Activated CD4-positive, alpha-beta T cell treated with anti-CD3 and anti-CD28 coated beads, Interleukin-2, amount 10 ng/mL, durations not matched to agents 24 days and 14 days (primary cell): ENCODE measurements at places on chromosomes 3 and 15.
A peak's percentile ranks its signal among the peaks of the same experiment; 100 is the strongest.

DNA sequence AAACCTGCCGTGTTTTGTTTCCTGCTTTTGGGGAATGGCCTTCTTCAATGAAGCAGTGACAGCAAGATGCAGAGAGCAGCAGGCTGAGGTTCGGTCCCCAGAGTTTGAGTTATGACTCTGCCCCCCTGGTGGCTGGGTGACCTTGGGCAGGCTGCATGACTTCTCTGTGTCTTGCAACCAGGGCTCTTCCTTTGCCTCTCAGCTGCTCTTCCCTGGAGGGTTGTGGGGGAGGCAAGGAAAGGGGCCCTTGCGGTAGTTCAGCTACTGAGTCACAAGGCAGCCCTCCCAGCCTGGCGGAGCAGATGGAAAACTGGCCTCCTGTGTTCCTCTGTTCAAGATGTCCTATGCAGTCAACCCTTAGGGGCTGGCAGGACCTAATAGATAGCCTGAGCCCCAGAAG is 17.1 kb downstream of the CTXND1 start:
- DNase-seq = peak; percentile 81

- DNase-seq = no peak
Measured at GRCh38 chr15:92113832-92114231, 260.3 kb downstream of the SLCO3A1 start.

DNA sequence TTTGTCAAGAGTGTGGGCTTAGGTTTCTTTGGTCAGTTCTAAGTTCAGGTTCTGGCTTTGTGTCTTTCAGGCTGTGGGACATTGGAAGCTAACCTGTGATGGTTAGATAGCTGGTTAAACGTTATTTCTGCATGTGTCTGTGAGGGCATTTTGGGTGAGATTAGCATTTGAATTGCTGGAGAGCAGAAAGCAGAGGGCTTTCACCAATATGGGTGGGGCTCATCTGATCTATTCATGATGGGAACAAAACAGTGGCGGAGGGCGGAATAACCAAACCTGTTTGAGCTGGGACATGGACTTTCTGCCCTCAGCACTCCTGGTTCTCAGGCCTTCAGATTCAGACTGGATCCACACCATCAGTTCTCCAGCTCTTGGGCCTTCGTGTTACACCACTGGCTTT is 195.4 kb downstream of the KLF13 start:
- DNase-seq = no peak

DNA sequence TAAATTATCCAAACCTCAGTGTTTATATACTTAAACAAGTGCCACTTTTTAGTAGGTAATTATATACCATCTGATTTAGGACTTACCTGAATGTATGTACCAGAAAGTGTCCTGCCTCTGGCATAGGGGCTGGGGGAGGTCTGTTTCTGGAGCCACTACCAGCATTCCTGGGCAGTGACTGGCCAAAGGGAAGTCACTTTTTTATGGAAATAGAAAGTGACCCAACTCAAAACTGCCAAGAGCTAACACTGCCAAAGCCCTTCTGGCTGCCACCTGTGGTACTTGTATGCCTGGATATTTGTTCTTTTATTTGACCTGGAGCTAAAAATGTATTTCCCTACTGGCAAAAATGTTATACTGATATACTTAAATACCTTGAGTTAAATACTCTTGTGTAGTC is 42.7 kb downstream of the ESYT3 start:
- no peak for DNase-seq

DNA sequence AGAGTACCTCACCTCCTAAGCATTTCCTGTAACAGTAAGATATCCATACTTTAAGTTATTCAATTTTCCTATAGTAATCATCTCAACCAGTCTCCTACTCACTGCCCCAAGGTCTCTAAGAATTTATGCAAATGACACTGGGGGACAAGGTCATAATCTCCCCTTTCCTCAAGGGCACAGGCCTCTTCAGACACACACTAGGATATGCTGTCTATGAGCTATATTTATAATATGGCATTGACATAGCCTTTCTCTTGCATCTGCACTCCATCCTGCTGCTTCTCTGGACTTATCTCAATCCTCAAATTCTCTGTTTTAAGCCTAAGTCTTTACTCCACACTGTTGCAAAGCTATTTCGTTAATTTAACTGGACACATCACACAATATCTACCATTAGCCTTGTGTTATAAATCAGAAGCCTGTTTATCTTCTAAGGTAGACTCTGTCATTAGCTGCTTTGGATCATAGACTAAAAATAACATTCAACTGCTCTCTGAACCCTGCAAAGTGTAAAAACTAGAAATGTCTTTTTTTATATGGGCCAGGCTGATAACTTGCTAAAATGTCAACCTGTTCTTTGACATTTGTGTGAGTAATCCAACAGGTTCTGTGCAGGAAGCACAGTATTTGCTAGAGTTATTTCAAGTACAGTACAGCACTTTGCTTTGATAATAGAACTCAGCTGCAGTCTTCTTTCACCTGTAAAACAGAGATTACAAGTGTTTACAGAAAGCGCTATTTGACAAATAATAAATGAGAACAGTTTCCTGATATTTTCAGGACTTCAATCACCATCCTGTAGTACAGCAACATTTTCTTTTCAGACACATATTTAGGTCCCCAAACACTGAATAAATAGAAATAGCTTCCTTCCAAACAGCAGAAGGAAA is 17.8 kb upstream of the SEC62 start:
- DNase-seq = no peak

- no peak for DNase-seq
Measured at GRCh38 chr15:63849906-63850305, 16.2 kb upstream of the HERC1 start.

GRCh38 chr3:71863563-71864190 is 78.7 kb upstream of the PROK2 start:
- no peak for DNase-seq

GRCh38 chr3:177334803-177335202 is 137.5 kb upstream of the TBL1XR1 start:
- DNase-seq = no peak

DNA sequence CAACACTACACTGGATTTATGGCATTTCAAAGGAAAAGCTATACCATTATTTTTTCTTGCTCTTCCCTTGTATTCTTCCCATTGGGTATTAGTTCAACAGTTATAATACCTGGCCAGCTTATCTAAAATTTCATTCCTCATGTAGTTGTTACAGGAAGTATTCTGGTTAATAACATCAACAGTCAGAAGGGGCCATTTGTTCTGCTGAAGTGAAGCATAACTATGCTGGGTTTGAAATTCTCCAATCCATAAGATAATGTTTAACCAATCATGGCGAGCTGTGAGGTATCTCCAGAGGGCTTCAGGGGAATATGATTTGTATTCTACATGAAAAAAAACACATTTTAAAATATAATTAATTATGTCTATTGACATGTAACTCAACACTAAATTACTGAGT is 43.4 kb downstream of the SPG11 start:
- DNase-seq = no peak

GRCh38 chr3:195524171-195524896 is 18.8 kb downstream of the PPP1R2 start:
- peak; percentile 58 for DNase-seq

GRCh38 chr15:98755781-98756180 is 107.4 kb downstream of the IGF1R start:
- DNase-seq = no peak

GRCh38 chr3:4687167-4687566 is 194.0 kb downstream of the ITPR1 start:
- no peak for DNase-seq

GRCh38 chr15:95208988-95209387 is 977.6 kb downstream of the MCTP2 start:
- no peak for DNase-seq

DNA sequence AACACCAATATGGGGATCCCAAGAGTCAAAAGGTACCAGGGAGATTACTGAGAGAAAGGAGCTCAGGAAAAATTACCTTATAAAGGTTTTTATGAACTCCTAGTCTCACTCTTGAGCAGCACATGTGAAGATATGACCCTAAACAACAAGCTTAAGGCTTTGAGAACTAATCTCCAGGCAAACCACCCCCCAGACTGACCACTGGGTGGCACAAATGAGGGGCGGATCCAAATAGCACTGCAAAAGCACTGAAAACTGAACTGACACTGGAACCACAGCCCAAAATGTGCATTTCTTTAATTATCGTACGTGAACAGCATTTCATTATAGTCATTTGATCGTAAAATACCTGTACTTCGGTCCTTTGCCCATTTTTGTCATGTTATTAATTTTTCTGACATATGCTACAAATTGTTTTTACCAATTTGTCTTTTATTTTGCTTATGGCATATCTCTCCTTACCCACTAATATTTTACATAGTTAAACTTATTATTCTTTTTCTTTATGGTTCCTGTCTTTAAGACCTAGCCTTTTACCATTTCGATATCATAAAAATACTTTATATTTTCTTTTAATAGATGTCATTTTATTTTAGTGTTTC is 31.5 kb upstream of the TFDP2 start:
- DNase-seq = peak; percentile 70

GRCh38 chr15:64343841-64344240 is 12.1 kb downstream of the CSNK1G1 start:
- no peak for DNase-seq

DNA sequence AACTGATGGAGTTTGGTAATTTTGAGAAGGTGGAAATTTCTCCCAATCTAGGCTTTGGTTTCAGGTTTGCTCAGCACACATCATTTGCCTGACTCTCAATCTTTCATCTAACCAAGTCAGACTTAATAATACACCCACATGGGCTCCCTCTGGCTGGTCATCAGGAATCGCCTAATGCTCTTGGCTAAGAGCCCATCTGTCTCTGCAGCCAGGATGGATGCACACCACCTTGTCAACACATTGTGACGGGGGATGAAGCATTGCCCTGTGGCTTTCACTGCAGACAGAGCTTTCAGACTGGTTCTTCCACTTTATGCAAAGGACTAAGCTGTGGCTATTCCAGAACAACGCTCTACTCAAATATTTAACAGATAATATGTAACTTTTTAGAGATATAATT is 3.0 kb upstream of the HDGFL3 start:
- DNase-seq = no peak

GRCh38 chr15:90500171-90500570 is 29.6 kb upstream of the CRTC3 start:
- DNase-seq = no peak

DNA sequence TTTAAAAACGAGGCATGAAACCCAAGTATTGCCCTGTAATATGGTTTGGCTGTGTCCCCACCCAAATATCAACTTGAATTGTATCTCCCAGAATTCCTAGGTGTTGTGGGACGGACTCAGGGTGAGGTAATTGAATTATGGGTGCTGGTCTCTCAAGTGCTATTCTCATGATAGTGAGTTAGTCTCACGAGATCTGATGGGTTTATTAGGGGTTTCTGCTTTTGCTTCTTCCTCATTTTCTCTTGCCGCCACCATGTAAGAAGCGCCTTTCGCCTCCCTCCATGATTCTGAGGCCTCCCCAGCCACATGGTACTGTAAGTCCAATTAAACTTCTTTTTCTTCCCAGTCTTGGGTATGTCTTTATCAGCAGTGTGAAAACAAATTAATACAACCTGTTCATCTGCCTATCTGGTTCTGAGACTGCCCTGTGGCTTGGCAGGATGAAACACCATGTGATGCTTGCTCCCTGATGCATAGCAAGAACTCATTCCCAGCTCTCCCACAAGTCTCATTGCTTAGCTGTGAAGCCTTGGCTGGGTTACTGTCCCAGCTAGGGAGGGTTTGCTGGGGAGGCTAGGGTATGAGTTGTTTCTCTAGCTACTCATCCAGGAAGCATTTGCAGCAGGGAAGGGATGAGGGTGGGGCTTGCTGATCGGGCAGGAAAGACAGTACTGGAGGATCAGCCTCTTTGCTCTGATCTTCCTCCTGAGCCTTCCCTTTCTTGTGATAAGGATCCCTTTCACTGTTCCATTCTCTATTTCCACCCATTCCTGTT is 3.7 kb upstream of the SQOR start:
- no peak for DNase-seq
